B cell (primary cell): ENCODE measurements at places on chromosomes 6 and 20. TPM values are rescaled to one million over a fixed set of nuclear protein-coding genes. Genes with fewer than 3 reads are reported as not detected.

GRCh38 chr20:40812415-40812925 is 123.4 kb upstream of the MAFB start:
- no peak for DNase-seq

GRCh38 chr6:161316531-161316930 is 42.7 kb upstream of the AGPAT4 start:
- DNase-seq, result no peak

DNA sequence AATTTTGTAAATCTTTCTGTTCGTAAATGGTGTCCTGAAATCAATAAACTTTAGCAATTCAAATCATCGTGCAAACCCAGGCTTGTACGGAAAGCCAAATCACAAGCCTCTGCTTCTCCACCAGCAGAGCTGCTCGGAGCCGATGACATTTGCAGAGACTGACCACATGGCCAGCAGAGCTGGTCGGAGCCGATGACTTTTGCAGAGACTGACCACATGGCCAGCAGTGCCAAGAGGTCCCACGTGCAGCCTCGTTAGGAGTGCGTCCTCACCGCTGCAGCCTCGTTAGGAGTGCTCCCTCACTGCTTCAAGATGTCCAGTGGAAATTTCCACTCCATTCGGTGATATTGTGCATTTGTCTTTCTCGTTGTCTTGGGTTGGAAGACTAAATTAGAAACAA is 28.5 kb downstream of the SMOC2 start:
- no peak for DNase-seq

DNA sequence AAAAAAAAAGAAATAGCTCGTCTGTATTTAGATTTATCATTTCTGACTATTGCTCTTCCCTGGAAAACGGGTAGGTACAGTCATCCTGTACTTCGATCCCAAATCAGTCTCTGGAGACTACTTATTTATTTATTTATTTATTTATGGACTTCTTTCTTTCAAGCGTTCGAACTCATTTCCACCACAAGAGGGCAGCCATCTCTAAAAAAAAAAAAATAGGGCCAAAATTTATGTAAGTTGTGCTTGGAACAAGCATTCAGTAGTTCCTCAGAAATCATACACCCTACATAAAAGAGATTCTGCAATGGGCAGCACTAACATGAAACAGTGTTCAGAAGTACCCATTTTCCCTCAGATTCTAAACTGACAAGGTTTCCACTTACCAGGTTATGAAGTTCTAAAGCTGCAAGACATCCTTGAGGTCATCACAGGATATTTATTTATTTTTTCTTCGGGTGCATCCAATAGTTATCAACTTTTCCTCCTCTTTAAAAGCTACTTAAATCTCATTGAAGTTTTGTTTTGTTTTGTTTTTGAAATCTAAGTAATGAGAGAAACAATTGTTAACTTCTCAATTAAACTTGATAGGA is 1.9 kb upstream of the BMP2 start:
- peak; percentile 23 for DNase-seq

- DNase-seq, result no peak
These were observed 249.3 kb downstream of the TBX18 start for GRCh38 chr6:84515067-84515466.

DNA sequence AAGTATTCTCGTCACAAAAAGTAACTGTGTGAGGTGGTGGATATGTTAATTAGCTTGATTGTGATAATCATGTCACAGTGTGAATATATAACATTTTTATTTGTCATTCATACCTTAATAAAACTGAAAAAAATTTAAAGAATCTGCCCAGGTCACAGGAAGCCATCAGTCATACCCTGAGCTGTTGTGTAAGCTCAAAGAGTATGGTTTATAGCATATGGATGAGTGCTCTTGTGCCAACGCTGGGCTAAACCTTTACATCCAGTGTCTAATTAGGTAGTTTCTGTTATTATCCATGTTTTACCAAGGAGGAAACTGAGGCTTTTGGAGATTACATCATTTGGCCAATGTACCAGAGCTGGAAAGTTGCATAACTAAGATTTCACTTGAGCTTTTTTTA is 11.4 kb downstream of the PKIG start:
- no peak for DNase-seq

GRCh38 chr20:52991830-52992229 is 19.7 kb downstream of the TSHZ2 start:
- DNase-seq, result no peak

Gene SLC4A11
- 0.79 and 0.85 TPM in 2 replicates for polyA plus RNA-seq

Gene ALDH8A1
- 0.87 and 1.1 TPM in 2 replicates for polyA plus RNA-seq

Gene DLL1
- polyA plus RNA-seq, result 1.6 and 3.7 TPM in 2 replicates

Gene ZNF184
- polyA plus RNA-seq, result 3.7 and 6.9 TPM in 2 replicates

Gene PKIB
- polyA plus RNA-seq, result 0.27 and 0.49 TPM in 2 replicates
